Mucosa of descending colon (tissue), 3 donors: ENCODE measurements at places on chromosomes 2 and 18.

DNA sequence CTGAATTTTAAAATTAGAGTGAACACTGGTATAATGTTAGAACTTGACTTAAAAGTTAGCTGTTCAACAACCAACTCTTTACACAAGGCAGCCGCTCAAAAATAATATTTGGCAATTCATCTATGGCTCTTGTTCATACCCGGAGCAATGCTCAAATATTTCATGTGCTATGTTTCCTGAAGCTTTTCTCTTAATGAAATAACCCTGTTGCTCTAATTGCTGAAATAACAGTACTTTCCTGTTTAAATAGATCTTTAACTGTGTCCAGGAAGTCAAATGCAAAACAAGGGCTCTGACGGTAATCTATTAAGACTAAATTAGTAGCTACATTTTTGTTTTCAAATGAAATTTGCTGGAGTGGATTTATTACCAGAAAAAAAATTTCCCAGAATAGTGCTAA is 33.7 kb downstream of the RFTN2 start:
- DNase-seq = no peak

- no peak for DNase-seq
Observed at GRCh38 chr2:19542796-19543662, 184.6 kb upstream of the OSR1 start.

DNA sequence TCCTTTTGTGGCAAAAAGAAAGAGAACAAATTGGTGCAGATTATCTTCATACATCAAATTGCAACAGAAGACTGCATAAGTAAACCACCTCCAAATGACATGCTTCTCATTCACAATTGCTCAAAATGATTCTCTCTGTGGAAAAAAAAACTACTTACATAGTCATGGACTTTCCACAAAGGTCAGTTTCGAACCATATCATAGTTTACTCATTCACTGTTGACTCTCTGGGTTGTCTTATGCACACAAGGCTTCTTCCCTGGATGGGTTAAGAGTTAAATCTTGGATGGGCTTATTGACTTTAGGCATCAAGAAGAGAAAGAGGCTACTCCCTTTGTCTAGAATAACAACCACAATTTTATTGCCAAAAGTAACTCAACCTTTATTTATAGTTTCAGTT is 91.3 kb upstream of the RAB27B start:
- no peak for DNase-seq

DNA sequence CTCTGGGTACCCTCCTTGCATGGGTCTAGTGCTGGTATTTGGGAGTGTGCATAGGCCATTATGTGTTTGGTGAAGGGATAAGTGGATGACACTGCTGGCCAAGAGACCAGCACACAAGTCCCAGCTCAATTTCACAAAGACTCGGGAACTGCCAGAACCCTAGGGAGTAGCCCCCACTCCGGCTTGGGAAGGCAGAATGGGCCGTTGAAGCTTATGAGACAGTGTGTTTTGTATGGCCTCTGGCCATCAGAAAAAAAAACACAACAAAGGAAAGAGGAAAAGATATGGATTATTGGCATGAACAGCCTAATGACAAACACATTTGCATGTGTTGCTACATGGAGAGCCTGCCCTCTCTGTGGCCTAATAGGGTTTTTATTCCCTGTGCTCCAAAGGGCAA is 144.2 kb downstream of the TTC32 start:
- no peak for DNase-seq

GRCh38 chr2:225598897-225599296 is 199.4 kb downstream of the NYAP2 start:
- no peak for DNase-seq

DNA sequence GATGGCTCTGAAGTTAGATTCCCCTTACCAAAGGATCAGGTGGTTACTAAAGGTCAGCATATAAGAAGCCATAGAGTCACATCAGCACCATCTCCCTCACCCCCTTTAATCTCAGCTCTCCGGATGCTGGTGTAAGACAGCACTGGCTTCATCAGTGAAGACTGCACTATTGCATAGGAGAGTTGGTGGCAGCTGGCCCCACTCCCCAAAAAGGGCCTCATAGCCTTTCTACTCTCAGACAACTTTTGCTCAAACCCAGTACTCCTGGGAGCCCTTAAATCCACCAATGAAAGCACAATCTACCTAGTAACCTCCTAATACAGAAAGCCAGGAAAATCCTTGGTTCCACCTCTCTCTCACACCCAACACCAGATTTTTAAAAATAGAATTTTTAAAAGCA is 6.9 kb upstream of the DIPK1C start:
- DNase-seq = no peak

DNA sequence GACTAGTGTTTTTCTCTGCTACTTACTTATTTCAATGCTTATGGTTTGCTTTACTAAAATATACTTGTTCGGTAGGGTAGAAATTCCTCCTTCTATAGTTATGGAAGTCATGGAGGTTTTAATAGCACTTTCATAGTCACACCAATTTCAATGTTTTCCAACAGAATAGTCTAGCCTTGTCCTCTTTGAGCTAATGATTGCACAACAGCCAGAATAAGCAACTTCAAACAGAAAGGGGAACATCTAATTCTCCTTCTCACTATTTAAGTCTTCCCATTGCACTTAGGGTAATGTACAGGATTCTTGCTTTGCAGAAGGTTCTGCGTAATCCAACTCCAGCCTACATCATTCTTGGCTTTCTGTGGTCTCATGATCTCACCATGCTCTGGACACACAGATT is 287.7 kb upstream of the GCFC2 start:
- DNase-seq = no peak

- no peak for DNase-seq
Observed at GRCh38 chr2:15780912-15781574, 159.3 kb upstream of the MYCN start.

- no peak for DNase-seq
Observed at GRCh38 chr2:210997373-210997772, 441.0 kb downstream of the CPS1 start.

DNA sequence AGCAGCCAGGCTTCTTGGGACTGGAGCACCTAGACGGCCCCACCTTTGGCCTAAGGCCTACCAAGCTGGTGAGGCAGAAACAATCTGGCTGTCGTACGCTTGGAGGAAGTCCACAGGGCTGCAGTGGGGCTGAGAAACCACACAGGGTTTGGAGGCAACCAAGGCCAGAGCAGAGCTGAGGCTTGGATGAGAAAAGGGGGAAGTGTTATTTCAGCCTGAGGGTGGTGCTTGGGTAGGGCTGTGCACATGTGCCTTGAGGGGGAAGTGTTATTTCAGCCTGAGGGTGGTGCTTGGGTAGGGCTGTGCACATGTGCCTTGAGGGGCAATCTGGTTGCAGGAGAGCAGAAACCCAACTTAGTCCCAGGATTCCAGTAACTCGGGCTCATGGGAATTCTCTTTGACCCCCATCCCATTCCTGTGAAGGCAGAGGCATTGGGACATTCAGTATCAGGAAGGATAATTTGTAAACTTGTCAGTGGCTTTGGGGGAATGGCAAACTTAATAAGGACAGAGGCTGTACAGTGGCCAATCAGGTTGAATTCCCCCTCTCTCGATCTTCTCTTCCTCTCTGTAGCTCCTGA is 971 bp upstream of the FBXO41 start:
- no peak for DNase-seq

- DNase-seq = no peak
Observed at GRCh38 chr18:42623935-42624334, 491.6 kb downstream of the RIT2 start.

DNA sequence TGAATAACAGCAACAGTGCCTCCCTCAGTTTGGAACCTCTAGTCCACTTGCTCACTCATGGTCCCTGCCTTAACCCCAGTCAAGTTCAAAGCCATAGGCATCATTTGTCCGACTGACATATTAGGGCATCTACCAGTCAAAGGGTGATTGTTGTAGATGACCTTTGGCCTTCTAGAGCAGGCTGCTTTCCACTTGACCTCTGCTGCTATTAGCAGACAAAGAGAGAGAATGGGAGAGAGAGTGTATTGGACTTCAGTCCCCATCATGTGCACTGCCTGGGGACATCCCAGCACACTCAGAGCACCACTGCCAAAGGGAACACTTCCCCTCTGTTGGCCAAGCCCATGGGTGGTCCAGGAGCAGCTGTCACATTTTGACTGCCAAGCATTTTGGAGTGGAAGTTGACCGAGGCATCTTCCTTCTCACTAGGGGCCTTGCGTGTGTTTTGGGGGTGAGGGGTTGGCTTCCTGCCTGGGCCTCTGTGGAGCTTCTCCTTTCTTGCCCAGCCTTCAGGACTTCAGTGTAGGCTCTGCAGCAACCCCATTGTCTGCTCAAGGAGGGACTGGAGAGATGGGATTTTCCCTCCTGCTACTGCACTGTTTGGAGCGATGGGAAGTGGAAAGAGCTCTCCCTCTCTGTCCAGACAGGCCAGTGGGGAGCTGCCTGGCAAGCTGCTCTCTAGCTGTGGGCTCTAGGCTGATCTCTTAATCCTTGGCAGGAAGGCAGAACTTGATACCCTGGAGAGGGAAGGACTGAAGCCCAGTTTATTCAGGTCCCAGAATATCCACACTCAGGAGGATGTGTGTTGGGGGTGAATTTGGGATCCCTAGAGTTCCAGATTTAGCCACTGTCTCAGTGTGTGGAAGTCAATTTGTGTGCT is 68.1 kb downstream of the TMEM247 start:
- DNase-seq = no peak

- no peak for DNase-seq
Observed at GRCh38 chr2:18132697-18133096, 254.2 kb downstream of the KCNS3 start.

DNA sequence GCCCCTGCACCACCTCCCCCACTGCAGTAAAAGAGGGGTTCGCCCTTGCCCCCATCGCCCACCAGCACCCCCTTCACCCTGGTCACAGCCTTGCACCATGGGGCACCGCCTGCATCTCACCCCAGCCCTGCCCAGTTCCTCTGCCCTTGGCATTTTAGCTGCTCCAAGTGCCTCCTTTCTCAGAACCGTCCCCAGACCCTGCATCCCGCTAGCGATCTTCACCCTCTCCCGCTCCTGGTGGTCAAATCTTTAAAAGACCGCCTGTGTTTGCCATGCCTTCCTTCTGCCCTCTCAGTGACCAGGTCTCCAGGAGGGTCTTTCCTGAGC is 114.7 kb upstream of the OTOS start:
- DNase-seq = no peak
